ENCODE measurements at places on chromosomes 13 and 19. TPM values are rescaled to one million over a fixed set of nuclear protein-coding genes. Genes with fewer than 3 reads are reported as not detected.

- DNase-seq, result no peak
These were observed 6.9 kb upstream of the ATF5 start for GRCh38 chr19:49921871-49922795.

The CEACAM20 gene
- 0.15 TPM for total RNA-seq

DNA sequence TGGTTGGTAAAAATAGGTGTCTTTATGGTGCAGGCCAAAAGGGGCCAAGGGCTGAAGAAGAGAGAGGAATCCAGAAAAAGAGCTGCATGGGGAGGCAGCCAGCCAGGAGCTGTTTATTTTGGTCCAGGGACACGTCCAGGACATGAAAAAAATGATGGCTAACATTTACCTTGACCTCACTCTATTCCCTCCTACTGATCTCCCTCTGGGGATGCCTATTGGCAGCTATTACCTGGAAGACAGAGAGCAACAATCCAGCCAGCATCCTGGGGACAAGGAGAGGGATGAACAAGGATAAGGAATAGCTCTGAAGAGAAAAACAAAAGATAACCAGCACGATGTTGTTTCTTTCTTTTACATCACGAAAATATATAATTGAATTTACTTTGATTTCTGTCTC is 1599.6 kb downstream of the SLITRK5 start:
- no peak for DNase-seq

The ARHGAP45 gene
- 3.4 TPM for total RNA-seq

The FCGBP gene
- 8.7 TPM for total RNA-seq

GRCh38 chr13:20924758-20925394 is 22.3 kb upstream of the XPO4 start:
- peak; percentile 88 for DNase-seq
